GM03348 (cell line): ENCODE measurements at places on chromosomes 2 and 18.

DNA sequence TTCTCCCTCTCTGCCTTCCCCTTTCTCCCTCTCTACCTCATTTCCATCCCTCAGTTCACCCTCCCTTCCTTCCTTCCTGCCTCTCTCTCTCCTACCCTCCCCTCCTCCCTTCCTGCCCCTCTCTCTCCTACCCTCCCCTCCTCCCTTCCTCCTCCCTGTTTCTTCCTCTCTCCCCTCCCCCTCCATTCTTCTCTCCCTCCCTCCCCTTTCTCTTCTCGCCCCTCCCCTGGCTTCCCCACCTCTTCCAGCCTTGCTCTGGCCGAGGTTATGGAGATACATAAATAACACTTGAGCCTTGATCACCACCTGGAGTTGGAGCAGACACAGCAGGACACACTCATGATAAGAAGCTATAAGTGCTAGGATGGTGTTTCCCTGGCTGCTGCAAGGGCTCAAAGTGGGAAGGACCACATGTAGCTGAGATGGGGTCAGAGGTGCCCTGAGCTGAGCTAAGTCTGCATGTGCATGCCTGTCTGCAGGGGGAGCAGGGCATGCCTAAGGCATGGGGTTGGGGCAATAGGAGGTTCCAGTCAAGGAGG lies 326.1 kb upstream of the HS6ST1 start:
- no peak for DNase-seq

GRCh38 chr18:75500545-75500944 lies 73.0 kb upstream of the SMIM21 start:
- no peak for DNase-seq

DNA sequence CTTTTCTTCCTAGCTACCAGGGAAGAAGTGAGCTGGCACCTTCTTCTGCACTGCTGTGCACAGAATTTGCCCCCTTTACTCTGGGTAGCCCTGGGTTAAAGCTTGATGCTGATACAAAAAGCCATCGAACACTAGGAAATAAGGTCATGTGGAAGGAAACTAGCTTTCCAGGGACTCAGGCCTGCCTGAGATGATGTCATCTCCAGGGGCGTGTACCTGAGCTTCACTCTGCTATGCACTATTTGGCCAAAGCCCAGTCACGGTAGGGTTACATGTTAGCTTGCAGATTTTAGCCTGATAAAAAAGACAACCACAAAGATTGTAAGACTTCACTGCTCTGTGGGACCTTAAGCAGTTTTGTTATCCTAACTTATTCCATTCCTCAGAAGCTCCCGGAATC lies 20.4 kb downstream of the EDAR start:
- DNase-seq, result no peak

DNA sequence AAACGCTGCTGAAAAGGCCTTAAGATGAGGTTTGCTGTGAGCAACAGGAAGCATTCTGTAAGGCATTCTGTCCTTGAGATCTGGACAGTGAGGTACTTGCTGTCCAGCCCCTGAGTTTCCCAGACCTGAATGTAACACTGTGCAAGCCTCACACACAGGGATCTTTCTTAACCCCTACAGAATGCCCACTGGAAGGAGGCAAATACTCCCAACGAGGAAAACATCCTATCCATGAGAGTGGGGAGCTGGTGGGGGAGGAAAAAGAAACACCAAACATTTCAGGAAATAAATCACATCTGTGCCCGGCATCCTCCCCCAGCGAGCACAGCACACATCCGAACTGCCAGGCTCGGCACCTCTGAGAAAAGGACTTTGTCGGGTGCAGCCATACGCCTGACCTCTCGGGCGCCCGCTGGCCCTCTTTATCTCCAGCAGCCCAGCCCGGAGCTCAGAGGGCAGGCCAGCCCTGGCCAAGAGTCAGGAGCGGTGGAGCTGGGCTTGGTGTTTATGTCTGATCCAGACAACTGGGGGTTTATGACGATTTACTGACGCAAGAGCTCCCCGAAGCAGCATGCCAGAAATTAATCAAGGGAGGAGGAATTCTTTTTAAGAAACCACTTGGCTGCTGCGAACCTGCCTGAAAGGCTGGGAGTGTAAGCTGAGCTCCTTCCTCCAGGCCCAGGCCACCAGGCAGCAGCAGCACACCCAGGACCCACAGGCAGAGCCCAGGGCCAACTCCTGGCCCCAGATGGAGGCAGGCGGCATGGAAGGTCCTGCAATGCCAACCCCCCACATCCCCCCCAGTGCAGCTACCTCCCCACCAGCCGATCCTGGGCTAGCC lies 72.2 kb downstream of the HDAC4 start:
- DNase-seq, result peak; percentile 72

DNA sequence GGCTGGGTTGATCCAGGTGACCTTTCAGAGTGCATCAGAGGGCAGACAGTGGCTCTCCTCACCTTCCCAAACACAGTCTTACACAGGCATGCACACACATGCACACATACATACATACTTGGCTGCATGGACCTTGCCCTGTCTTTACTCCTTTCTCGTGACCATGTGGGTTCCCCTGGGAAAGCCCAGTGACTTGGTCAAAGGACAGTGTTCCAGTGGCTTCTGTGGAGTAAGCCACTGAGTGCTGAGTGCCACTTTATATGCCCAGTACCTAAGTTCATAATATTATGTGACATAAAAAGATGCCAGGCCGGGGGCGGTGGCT lies 249.4 kb downstream of the MYCN start:
- no peak for DNase-seq

- no peak for DNase-seq
Observed at GRCh38 chr2:205610437-205610836, 71.9 kb upstream of the NRP2 start.

DNA sequence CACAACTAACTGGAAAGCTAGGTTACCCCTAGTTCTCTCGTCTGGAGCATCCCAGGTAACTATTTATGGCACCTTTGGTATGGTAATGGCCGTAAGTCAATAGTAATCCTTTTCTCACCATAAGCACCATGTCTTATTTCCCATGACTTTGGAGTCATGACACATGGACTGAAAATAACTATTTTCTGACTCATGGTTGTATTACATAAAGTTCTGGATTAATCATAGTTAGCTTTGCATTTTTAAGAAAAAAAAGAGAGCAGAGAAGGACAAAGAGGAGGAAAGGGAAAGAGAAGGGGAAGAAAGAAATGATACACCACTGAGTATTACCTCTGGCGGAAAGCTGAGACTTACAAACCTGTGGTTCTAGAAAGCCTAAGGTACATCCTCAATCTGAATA lies 99.3 kb downstream of the BIN1 start:
- peak; percentile 71 for DNase-seq

- DNase-seq, result no peak
Observed at GRCh38 chr2:160063271-160063670, 856 bp upstream of the PLA2R1 start.

DNA sequence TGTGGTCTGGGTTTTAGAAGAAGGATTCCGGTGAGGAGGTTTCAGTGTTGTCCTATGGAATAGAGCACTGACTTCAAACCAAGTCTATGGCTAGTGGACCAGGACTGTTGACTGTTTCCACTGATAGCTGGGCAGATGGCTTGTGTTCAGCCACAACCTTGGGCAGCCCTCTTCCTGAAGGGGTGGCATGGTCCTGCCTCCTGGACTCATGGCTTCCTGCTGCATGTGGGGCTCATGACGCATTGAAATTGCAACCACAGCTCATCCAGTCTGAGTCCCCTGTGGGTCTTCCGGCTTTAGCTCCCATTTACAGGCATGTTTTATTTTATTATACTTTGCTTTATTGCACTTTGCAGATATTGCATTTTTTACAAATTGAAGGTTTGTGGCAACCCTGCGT lies 105.0 kb downstream of the B3GNT2 start:
- no peak for DNase-seq

DNA sequence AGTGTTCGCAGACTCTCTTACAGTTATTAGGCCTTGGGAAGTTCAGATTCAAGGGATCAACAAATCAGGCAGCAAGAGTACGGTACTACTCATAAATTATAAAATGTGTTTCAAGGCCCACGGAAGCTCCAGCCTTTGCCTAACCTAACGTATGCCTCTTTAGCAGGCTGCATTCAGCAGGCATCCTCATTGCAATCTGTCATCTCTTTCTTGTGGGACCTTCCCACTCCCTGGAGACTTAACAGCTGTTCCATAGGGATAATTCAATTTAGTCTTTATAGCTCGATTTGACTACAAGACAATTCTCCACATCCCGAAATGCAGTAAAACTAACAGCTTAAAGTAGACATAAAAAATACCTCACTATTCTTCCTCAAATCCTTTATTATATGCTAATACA lies 453.7 kb downstream of the CNTNAP5 start:
- no peak for DNase-seq

DNA sequence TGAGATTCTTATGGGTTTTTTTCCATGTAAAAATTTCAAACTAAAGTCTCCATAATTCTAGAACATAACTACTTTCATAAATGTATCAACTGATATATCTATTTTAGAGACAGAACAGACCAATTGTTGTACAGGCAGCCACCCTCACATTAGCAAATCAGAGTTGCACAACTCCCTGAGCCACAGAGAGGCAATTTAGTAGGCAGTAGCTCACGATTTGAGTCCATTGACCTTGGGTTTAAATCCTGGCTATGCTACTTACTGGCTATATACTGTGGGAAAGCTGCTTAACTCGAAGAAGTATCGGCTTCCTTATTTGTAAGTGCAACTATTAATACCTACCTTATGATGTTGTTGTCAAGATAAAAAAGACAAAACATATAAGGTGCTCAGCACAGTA lies 16.2 kb downstream of the MTIF2 start:
- DNase-seq, result no peak

GRCh38 chr2:218252509-218253231 lies 8.1 kb upstream of the GPBAR1 start:
- peak; percentile 41 for DNase-seq

DNA sequence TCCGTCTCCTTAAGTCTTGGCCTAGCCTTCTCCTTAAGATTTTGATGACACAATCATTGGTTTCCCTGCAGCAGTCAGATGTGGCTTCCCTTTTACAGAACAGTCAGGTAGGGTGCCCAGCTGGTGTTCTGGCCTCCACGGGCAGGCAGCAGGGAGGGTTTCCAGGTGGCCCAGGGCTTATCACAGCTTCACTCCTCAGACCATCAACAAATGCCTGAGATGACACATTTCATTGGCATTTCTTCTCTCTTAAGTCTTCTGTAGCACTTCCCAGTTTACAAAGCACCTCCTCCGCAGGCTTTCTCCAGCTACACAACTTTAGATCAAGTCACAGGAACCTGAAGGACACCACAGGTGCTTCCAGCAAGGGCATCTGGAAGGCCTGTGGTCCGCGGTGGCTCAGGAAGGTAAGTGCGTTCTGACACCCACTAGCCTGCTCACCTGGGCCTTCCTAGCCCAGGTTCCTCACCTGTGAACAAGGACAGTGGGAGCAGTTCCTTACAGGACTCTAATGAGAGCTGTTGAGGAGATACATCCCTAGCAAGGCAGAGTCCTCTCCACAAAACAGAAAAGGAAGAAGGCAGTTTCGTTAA lies 37.6 kb downstream of the PTPN18 start:
- DNase-seq, result no peak
